ENCODE measurements at places on chromosomes 11 and 22.
A peak's percentile ranks its signal among the peaks of the same experiment; 100 is the strongest.

- DNase-seq = no peak
Measured at GRCh38 chr22:41816871-41817270, 16.0 kb upstream of the SREBF2 start.

DNA sequence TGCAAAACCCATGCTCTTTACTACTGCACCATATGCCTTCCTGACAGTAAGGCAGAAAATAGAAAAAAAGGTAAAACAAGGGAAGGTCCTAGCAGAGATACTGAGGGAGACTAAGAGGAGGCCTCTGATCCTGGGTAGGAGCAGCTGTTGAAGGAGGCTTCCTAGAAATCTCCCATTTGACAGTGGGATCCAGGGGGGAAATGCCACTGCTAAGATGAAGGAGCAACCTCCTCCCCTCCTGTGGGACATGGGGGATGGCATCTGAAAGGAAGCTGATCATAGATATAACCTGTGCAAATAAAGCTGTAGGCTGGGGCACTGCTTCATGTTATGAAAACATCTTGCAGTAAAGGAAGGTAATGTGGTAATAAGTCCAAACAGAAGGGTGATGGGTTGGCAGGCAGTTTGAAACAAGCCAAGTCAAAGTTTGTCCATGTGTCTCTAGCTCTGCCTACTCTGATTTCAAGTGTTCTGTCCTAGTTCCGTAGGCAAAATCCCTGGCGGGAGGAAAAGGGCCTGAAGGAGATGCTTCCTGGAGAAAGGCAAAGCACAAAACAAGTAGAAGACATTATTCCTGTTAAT, 86.7 kb upstream of the EED start:
- DNase-seq = no peak

DNA sequence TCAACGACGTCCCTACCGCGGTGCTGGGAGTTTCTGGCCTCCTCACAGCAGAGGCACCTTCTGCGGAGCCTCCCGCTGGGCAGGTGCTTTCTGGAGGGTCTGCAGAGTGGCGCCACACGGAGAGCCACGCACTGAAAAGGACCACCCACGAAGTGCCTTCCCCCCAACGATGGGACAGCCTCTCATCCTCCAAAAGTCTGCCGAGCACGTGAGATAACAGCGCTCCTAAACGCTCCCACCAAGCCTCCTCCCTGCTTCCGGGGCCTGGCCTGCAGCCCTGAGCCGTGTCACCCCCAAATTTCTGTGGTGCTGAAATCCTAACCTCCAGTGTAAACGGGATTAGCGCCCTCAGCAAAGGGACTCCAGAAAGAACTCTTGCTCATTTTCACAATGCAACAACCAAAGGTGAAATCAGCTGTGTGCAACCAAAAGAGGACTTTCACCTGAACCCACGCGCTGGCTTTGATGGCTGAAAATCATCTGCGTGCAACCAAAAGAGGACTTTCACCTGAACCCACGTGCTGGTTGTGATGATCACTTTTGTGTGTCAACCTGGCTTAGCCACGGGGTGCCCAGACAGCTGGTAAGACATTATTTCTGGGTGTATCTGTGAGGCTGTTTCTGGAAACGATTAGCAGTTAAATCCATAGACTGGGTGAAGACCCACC, 924.6 kb downstream of the BRD1 start:
- no peak for DNase-seq

GRCh38 chr11:18608376-18608775, 8.8 kb downstream of the MISFA start:
- no peak for DNase-seq

- DNase-seq = no peak
Measured at GRCh38 chr11:112558691-112559090, 298.0 kb upstream of the PLET1 start.

DNA sequence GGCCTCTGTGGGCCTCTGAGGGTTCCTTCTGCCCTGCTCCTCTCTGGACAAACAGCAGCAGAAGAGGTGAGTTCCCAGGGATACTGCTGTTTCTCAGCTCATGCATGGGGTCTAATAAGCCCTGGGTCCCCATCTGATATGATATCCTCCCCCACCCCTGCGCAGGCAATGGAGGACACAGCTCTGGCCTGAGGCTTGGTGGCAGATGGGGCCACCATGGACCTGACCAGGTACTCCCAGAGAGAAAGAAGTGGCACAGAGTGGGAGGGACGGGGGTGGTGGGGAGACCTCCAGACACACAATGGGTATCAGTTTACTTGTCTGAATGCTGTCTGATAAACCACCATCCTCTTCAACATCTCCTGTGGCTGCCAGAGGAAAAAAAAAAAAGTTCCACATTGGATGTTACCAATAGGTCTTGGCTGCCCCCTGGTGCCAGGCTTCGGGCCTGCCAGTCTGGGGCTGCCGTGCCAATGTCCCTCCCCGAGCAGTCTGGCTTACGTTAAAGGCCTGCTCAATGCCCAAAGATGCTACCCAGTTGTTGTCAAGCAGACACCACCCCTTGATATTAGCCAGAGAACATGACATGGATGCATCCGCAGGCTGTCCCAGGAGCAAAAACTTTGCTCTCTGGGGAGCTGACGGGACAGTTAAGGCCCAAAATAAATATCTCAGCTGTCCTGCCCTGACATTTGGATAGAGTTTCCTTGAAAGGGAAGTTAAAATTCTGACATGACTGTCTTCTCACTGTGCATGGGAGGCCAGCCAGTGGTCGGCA, 27.9 kb upstream of the ABCC8 start:
- DNase-seq = peak; percentile 81

DNA sequence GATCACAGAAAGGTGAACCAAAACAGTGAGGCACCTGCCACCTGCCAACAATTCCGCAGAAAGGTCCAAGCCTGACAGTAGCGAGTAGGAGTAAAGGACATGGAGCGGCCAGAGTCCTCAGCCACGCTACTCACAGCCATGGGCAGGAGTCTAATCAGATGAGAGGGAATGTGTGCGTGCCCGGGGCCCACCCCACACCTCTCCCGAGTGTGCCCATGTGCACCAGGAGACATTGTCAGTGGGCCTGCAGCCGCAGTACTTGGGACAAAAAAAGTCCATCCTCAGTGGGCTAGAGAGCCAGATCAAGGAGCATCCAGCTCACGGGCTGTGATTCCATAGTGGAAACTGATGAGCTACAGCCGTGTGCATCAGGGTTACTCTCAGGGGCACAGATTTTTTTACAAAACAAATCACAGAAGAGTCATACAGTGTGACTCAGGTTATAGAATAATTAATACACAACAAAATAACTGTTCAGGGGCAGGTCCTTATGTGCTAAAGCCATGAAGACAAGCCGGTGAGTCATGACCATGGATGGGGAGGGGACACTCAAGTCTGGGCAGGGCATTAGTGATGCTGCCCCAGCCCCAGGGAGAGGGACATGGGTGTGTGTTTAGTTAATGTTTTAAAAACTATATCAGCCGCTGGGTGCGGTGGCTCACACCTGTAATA, 12.0 kb downstream of the SART1 start:
- no peak for DNase-seq

- DNase-seq = no peak
Measured at GRCh38 chr11:587546-587945, 11.3 kb downstream of the PHRF1 start.

GRCh38 chr11:578276-579035, 2.2 kb downstream of the PHRF1 start:
- no peak for DNase-seq

- peak; percentile 33 for DNase-seq
Measured at GRCh38 chr11:65919573-65920371, 546 bp downstream of the DRAP1 start.

- no peak for DNase-seq
Measured at GRCh38 chr11:103875855-103876510, 160.5 kb upstream of the DDI1 start.

- DNase-seq = no peak
Measured at GRCh38 chr11:85123752-85124231, 503.4 kb downstream of the DLG2 start.

GRCh38 chr22:24037851-24038765, 27.0 kb downstream of the CABIN1 start:
- DNase-seq = peak; percentile 33

DNA sequence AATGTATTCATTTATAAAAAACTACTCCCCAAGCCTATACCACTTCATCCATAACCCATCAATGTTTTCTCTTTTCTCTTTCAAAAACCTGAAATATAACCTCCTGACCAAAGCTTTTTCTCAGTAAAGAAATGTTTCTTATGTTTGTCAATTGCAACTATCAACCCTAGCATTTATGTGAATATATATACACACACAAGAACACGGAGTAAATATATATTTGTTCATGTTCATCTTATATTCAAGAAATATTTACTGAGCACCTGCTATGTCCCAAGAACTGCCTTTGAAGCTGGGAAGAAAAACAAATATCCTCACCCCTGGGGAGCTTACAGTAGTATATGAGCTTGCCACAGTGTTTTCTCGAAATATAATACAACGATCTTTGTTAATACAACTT, 3.5 kb downstream of the MRTFA start:
- no peak for DNase-seq

GRCh38 chr11:12930850-12931249, 78.3 kb upstream of the RASSF10 start:
- no peak for DNase-seq

DNA sequence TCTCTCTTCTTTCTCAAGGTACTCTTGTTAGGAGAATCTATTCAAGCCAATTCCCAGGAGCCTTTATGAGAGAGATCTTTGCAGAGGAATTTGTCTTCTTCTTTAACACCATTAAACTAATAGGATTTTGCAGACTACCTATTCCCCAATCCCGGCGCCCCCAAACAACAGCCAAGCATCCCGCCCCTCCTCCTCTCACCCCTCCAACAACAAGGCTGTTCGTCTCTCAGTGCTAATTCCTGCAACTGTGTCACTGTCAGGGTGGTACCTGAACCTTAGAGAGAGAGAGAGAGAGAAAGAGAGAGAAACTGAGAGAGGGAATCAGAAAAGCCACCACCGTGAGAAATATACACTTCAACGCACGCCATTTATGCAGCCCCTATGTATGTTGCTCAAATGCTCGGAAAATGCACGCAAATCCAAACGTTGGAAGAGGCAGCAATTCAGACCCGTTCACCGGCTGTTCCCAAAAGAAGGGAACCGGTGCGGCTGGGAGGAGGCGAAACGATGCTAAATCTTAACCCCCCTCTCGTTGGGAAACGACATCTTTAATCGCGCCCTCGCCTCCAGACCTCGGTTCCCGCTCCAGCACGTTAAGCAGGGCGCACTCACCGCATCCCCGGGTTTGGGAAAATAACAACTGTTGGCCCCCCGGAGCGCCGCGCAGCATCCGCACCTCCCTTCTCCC, 961 bp downstream of the KCNA4 start:
- DNase-seq = no peak

- DNase-seq = no peak
Measured at GRCh38 chr11:124402326-124402922, 3.6 kb upstream of the OR8B3 start.

DNA sequence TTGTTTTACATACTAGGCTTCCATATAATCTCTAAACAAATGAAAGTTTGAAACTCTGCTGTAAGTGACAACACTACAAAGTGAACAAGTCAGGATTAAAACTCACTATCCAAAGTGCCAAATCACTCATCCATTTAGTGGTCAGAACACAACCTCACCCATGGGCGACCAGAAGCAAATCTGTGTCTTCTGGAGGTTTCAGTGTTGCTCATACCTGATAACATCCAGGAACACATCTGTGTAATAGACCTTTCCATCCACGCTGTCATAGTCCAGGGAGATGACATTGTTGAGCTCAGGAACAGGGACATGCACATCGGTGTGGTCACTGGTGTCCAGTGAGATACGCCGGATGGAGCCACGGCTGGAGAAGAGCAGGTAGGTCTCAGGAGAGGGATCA, 28.5 kb upstream of the CKAP5 start:
- DNase-seq = no peak

DNA sequence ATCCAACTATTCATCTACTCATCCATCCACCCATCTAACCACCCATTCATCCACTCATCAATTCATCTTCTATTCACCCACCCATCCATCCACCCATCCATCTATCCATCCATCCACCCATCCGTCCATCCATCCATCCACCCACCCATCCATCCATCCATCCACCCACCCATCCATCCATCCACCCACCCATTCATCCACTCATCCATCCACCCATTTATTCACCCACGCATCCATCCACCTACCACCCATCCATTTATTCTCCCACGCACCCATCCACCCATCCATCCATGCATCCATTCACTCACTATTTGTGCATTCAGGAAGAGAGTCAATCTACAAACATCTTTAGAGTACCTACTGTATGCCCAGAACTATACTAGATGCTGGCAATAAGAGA, 482.3 kb downstream of the NTM start:
- DNase-seq = no peak

- no peak for DNase-seq
Measured at GRCh38 chr11:17606233-17607082, 59.4 kb downstream of the OTOG start.

GRCh38 chr22:33512908-33513307, 407.4 kb downstream of the LARGE1 start:
- no peak for DNase-seq

DNA sequence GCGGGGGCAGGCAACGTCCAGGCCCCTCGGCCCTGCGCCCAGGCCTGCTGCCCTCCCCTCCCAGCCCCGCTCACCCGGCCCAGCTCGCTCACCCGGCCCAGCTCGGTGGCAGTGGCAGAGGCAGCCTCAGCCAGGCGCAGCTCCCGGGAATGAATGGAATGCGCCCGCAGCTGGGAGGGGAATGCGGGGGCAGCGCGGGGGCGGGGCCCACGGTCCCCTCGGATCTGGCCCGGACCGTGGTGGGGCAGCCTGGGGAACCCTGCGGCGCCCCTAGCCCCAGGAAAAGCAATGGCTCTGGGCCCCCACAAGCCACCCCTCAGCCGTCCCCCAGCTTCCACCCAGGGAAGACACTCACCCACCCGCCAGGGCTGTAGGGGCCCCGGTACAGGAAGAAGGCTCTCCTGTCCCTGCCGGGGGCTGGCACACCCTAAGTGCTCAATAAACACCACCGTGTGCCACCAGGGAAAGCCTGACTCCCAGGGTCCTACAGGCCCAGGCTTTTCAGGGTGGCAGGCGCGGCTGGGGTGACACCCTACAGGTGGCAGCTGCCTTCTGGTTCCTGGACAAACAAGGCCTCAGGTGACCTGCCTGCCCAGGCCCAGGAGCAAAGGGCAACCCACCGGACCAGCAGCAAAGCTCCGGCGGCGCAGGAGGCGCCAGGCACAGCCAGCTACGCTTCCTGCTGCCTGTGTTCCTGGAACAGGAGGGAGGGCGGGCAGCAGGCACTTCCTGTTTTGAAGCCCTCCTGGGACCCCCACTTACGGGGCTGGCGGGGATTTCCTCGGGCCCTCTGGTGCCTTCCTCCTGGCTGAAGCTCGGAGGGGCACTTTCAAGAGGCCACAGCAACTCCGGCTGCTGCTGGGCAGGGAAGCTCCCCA, 13.8 kb downstream of the PLXNB2 start:
- DNase-seq = no peak

DNA sequence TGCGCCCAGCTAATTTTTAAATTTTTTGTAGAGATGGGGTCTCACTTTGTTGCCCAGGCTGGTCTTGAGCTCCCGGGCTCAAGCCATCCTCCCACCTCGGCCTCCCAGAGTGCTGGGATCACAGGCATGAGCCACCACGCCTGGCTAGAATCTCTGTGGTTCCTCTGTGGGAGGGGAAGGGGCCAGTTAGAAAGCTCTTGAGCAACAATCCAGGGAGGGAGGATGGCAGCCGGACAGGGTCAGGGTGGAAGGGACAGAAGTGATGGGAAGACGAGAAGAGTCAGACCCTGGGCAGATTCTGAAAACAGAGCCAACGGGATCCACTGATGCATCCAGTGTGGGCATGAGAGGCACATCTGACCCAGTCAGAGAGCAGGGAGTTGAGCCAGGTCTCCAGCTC, 38.9 kb upstream of the MN1 start:
- DNase-seq = no peak

Measured in CD4-positive, alpha-beta T cell (primary cell).